ENCODE measurements at places on chromosomes 5 and 9.

GRCh38 chr9:79764374-79764773 lies 192.6 kb downstream of the TLE4 start:
- H3K36me3 ChIP-seq: no peaks in the 10 kb centered on the region
- peaks cover 2% of the 10 kb centered on the region for H3K27me3 ChIP-seq
- H3K27ac ChIP-seq: no peak overlapping the region
- H3K4me3 ChIP-seq: no peak overlapping the region

GRCh38 chr9:12784461-12785259 lies 9.8 kb downstream of the LURAP1L start:
- H3K4me3 ChIP-seq: no peak overlapping the region
- DNase-seq: no peak
- no peaks in the 10 kb centered on the region for H3K27me3 ChIP-seq
- no peak overlapping the region for H3K27ac ChIP-seq
- no peaks in the 10 kb centered on the region for H3K36me3 ChIP-seq
- H3K4me1 ChIP-seq: no peaks in the 10 kb centered on the region

DNA sequence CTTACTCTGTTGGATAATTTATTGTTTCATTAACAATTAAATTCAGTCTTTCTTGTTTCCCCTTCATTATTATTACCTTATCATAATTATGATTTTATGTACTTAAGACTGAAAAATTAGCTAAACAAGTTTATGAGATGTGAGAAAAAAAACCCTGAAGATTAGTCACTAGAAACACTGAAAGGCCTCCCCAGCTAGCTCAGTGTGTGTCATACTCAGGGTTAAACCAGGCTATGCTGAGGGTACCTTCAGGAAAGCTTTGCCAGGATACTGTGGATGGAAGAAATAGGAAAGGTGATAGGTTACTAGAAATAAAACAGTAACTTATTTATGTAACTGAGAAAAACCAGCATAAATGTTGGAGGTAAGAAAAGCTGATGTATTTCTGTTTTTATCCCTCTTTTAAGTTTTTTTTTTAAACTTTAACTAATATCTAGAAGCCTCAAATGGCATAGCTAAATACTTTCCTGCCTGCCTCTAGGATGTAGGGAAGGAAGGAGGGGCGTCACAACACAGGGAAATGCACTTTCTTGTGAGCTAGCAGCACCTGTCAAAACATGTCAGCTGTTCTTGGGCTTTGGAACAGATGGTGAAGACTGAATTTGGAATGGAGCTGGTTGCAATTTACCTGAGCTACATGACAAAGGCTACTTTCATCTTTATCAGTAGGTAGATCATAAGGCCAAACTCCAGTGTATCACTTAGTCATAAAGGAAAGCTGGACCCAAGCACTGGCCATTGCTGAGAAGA lies 24.2 kb downstream of the NMRK1 start:
- no peak overlapping the region for H3K4me3 ChIP-seq
- no peak for DNase-seq
- no peaks in the 10 kb centered on the region for H3K27me3 ChIP-seq

GRCh38 chr9:92385953-92386352 lies 18.4 kb downstream of the OGN start:
- H3K27ac ChIP-seq: no peak overlapping the region
- H3K4me1 ChIP-seq: no peaks in the 10 kb centered on the region
- no peaks in the 10 kb centered on the region for H3K27me3 ChIP-seq

- H3K4me1 ChIP-seq: no peaks in the 10 kb centered on the region
- peaks cover 7% of the 10 kb centered on the region for H3K27me3 ChIP-seq
- H3K36me3 ChIP-seq: no peaks in the 10 kb centered on the region
- no peak for DNase-seq
- no peak overlapping the region for H3K4me3 ChIP-seq
Measured at GRCh38 chr5:170601619-170602018, 97.8 kb downstream of the KCNIP1 start.

DNA sequence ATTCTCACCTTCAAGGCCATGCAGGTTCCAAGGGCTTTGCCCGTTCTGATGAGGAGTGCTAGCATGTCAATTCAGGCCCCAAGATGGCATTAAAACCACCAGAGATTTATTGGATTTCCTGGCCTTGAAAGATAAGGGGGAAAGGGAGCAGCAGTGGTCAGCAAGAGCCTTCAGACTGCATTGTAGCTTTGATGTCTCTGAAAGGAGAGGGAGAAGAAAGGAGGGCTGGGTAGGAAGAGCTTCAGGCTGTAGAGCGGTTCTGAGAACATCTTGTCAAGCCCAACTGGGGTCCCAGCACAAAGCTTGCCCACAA lies 41.8 kb upstream of the FGF1 start:
- no peak overlapping the region for H3K27ac ChIP-seq
- H3K27me3 ChIP-seq: peaks cover 10% of the 10 kb centered on the region
- no peak overlapping the region for H3K4me3 ChIP-seq
- no peak for DNase-seq

DNA sequence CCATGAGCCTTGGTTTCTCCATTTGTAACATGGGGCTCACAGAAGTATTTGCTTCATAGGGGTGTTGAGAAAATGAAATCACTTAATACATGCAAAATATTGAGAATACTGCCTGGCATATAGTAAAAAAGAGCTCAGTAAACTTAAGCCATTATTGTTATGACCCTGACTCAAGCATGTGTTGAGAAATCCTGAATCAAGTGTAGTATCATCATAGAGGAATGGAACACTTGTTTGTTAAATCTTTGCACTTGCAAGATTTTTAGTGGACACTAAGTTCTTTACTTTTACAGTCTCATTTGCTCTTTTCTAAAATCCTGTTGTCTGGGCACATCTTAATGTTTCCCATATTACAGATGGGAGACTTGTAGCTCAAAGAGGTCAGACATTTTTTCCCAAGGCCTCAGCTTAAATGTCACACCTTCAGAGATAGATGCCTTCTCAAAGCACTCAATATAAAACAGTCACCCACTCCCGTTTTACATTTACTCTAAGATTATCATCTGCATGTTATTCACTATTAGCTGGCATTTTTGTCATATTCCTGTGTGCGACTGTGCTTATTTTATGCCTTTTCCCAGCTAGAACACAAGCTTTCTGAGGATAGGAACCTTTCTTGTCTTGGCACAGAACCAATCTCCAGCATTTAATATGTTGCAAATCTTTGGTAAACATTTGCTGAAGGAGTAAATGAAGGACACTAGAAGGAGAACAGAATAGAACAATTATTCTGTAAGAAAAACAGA lies 250.0 kb upstream of the TNC start:
- H3K27me3 ChIP-seq: peaks cover 3% of the 10 kb centered on the region
- H3K27ac ChIP-seq: no peak overlapping the region
- DNase-seq: no peak
- H3K36me3 ChIP-seq: no peaks in the 10 kb centered on the region
- no peak overlapping the region for H3K4me3 ChIP-seq

DNA sequence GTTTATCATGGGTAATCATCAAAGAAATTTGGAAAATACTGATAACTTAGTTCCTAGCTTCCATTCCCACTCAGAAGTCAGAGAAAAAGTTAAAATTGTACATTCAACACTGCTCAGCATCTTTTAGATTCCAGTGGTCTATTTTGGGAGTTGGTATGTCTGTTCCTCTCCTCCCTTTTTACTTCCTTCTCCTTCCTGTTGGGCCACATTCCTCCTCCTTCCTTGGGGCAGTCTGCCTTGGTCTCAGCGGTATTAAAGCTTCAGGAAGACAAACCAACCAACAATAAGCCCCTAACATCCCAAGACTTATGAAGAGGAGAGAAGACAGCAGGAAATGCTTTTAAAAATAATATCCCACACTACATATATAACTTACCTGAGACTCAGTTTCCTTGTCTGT lies 49.9 kb upstream of the SSBP2 start:
- peaks cover 3% of the 10 kb centered on the region for H3K27me3 ChIP-seq
- H3K27ac ChIP-seq: no peak overlapping the region
- no peak for DNase-seq
- H3K4me3 ChIP-seq: no peak overlapping the region

- H3K4me3 ChIP-seq: no peak overlapping the region
- no peaks in the 10 kb centered on the region for H3K36me3 ChIP-seq
- peaks cover 2% of the 10 kb centered on the region for H3K27me3 ChIP-seq
- H3K4me1 ChIP-seq: peaks cover 21% of the 10 kb centered on the region
Measured at GRCh38 chr9:117722108-117722761, 18.0 kb downstream of the TLR4 start.

DNA sequence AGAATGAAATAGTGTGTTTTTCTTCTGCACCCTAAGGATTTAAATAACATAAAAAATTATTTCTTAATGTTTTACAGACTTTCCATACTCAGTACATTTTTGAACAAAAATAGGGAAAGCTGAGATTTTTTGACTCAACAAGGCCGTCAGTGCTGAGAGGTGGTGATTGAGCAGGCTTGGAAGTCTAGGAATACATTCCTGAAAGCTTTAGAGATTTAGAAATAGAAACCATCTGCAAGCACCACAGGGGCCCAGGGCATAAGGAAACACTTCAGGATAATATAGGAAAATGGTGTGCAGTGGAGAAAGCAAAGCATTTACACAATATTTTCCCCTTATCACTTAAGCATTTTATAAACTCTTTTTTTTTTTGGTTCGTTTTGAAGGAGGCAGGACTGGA lies 5.2 kb downstream of the BASP1 start:
- peak overlapping the region; percentile 6 for H3K4me3 ChIP-seq
- no peak for DNase-seq
- peak overlapping the region; percentile 95 for H3K27ac ChIP-seq
- peaks cover 58% of the 10 kb centered on the region for H3K4me1 ChIP-seq
- H3K27me3 ChIP-seq: no peaks in the 10 kb centered on the region
- peaks cover 2% of the 10 kb centered on the region for H3K36me3 ChIP-seq

DNA sequence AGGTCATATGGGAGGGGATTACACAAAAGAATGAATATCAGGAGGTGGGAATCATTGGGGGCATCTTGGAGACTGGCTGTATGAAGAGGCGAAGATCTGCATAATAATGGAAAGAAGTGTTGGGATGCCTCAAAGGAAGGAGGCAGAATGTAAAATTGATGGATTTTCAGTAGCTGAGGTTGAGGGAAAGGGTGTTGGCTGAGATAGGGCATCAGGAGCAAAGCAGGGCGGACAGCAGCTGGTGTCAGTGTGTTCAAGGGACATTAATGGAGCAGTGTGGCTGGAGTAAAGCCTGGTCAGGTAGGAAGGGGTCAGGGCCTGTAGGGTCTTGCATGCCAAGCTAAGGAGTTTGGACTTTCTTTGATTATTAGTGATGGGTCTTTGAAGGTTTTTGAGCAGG lies 65.2 kb upstream of the TNFAIP8 start:
- peak overlapping the region; percentile 92 for H3K27ac ChIP-seq
- H3K36me3 ChIP-seq: peaks cover 24% of the 10 kb centered on the region
- no peak for DNase-seq
- H3K4me1 ChIP-seq: peaks cover 54% of the 10 kb centered on the region
- H3K4me3 ChIP-seq: peak overlapping the region; percentile 71

- peaks cover 1% of the 10 kb centered on the region for H3K27me3 ChIP-seq
- DNase-seq: no peak
- H3K27ac ChIP-seq: no peak overlapping the region
- H3K4me1 ChIP-seq: no peaks in the 10 kb centered on the region
- no peak overlapping the region for H3K4me3 ChIP-seq
Measured at GRCh38 chr9:10366171-10366779, 246.5 kb downstream of the PTPRD start.

- peaks cover 22% of the 10 kb centered on the region for H3K4me1 ChIP-seq
- H3K27me3 ChIP-seq: peaks cover 6% of the 10 kb centered on the region
- H3K36me3 ChIP-seq: no peaks in the 10 kb centered on the region
- no peak for DNase-seq
Measured at GRCh38 chr5:5705010-5705409, 282.5 kb downstream of the ICE1 start.

GRCh38 chr9:115531410-115532125 lies 413.6 kb upstream of the TNC start:
- no peaks in the 10 kb centered on the region for H3K36me3 ChIP-seq
- H3K27ac ChIP-seq: no peak overlapping the region
- DNase-seq: no peak
- H3K4me1 ChIP-seq: no peaks in the 10 kb centered on the region

GRCh38 chr5:158074992-158075769 lies 216.2 kb upstream of the CLINT1 start:
- H3K27ac ChIP-seq: peak overlapping the region; percentile 85
- H3K36me3 ChIP-seq: no peaks in the 10 kb centered on the region
- peak; percentile 61 for DNase-seq
- H3K4me1 ChIP-seq: peaks cover 8% of the 10 kb centered on the region

- no peak within 1 kb of the TSS for H3K27ac ChIP-seq
- H3K4me1 ChIP-seq: peaks cover 4% of the 10 kb centered on the region
- DNase-seq: no peak
- H3K27me3 ChIP-seq: peaks cover 11% of the 10 kb centered on the region
- no peaks in the 10 kb centered on the region for H3K36me3 ChIP-seq
- peak within 1 kb of the TSS; percentile 55 for H3K4me3 ChIP-seq
Measured at GRCh38 chr9:22446589-22446949, at the start of gene DMRTA1. Gene DMRTA1 (plus strand): TSS chr9:22446824. CDS start chr9:22447066, 242 bp downstream.

DNA sequence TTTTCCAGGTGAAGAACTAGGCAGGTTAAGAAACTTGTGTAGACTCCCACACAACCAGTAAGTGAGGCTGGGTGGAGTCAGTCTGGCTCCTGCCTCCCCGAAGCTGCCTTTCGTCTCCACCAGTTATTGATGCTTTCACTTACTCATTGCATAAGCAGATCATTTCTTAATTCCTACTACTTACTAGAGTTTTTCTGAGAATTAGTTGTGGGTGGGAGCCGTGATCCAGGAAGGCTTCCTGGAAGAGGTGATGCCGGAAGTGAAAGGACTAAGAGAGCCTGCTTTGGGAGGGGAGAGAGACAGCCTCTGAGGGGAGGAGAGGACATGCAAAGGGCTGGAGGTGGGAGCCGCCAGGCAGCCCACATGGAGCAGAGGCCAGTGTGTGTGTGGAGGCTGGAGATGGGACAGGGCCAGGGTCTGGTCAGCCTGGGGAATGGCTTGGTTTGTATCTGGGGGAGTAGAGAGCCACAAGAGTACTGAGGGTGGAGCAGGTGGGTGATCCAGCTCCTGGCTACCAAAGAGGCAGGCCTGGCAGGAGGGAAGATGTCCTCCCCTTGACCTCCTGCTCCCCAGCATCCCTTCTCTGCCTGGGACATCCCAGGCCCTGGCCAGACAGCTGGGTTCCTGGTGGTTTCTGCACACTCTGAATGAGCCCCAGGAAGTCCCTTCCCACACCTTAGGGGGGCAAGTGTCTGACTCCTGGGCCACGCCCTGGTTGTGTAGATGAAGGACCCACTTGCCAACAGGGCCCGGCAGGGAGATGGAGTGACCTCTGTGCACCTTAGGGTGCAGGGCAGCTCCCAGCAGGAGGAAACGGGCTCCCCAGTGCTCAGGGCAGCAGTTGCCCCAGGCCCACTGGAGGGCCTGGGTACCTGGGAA lies 12.2 kb upstream of the CARD19 start:
- H3K27ac ChIP-seq: peak overlapping the region; percentile 83
- no peaks in the 10 kb centered on the region for H3K27me3 ChIP-seq
- peaks cover 6% of the 10 kb centered on the region for H3K4me1 ChIP-seq
- H3K4me3 ChIP-seq: no peak overlapping the region

DNA sequence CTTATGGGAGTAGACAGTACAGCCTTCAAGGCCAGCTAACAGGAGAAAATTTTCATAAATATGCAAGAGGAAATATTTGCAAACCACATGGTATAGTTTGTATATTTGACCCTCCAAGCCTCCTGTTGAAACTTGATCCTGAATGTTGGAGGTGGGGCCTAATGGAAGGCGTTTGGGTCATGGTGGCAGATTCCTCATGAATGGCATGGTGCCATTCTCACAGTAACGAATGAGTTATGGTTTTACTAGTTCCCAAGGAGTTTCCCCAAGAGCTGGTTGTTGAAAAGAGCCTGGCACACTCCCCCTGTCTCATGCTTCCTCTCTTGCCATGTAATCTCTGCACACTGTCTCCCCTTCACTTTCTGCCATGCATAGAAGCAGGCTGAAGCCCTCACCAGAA lies 3.3 kb upstream of the PAIP1 start:
- DNase-seq: no peak
- no peak overlapping the region for H3K27ac ChIP-seq
- H3K27me3 ChIP-seq: peaks cover 7% of the 10 kb centered on the region
- H3K4me3 ChIP-seq: no peak overlapping the region
- peaks cover 7% of the 10 kb centered on the region for H3K4me1 ChIP-seq
- H3K36me3 ChIP-seq: no peaks in the 10 kb centered on the region
